H54 (cell line): ENCODE measurements at places on chromosomes 13 and 19.

DNA sequence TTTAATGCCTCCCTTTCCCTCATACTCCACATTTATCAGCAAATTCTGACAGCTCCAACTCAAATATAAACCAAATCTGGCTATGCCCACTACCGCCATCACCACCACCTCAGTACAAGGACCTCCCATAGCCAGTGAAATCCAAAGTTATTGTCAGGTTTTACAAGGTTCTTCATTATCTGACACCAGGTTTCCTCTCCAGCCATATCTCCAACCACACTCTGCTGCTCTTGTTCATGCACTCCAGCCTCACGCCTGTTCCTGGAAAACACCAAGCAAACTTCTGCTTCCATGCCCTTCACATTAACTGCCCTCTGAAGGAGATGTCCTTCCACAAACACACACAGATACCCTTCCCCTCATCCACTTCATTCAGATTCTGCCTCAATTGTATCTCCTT, 102.2 kb upstream of the MIR17HG start:
- DNase-seq = no peak

GRCh38 chr13:75405976-75406703, 75.8 kb downstream of the TBC1D4 start:
- DNase-seq = no peak

- DNase-seq = no peak
Measured at GRCh38 chr13:100306434-100306999, 217.6 kb downstream of the PCCA start.

- DNase-seq = no peak
Measured at GRCh38 chr13:108409730-108410129, 140.2 kb downstream of the TNFSF13B start.

- peak; percentile 16 for DNase-seq
Measured at GRCh38 chr13:73754727-73755292, 379.4 kb downstream of the KLF12 start.

DNA sequence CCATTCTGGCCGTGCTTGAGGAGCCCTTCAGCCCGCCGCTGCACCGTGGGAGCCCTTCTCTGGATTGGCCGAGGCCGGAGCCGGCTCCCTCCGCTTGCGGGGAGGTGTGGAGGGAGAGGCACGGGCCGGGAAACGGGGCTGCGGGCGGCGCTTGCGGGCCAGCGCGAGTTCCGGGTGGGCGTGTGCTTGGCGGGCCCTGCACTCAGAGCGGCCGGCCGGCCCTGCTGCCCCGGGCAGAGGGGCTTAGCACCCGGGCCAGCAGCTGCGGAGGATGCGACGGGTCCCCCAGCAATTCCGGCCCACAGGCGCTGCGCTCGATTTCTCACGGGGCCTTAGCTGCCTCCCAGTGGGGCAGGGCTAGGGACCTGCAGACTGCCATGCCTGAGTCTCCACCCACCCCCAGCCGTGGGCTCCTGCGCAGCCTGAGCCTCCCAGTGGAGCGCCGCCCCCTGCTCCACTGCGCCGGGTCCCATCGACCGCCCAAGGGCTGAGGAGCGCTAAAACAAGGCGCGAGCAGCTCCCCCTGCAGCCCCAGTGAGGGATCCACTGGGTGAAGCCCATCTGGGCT, 76.5 kb downstream of the PCDH20 start:
- DNase-seq = no peak

GRCh38 chr13:26254583-26255111, 718 bp downstream of the CDK8 start:
- peak; percentile 14 for DNase-seq

DNA sequence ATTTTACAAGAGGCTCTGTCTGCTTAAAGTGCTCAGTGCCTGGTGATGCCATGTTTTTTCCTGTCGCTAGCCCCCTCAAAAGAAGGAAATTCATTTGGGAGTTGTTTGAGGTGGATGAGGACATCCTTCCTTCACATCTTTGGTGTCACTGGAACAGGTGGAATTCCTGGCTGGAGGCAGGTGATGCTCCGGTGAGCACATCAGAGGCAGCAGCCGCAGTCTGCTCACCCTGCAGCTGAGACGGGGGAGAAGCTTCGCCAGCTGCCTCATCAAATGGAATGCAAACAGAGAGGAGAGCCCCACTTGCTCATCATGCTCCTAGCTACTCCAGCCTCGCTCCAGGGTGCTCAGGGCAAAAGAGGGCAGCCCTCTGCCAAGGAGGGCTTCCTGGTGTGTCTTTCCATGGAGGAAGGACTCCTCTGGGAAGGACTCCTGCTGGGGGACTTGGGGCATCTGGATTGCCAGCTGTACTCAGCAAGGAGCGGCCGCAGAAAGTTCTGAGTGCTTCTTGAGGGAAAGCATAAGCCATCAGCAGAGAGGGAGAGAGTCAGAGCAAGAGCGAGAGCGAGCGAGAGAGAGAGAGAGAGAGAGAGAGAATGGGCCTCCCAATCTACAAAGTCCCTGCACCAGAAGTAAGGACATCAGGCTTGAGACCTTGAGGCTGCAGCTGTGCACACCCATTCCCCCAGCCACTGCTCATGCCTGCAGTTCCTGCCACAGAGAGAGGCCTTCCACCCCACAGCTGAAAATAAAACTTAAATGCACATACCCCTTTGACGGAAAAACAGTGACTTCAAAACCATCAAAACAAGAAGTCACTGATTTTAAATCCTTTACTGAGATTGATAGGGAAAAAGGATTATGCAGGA, 74.3 kb upstream of the UBL3 start:
- peak; percentile 37 for DNase-seq

DNA sequence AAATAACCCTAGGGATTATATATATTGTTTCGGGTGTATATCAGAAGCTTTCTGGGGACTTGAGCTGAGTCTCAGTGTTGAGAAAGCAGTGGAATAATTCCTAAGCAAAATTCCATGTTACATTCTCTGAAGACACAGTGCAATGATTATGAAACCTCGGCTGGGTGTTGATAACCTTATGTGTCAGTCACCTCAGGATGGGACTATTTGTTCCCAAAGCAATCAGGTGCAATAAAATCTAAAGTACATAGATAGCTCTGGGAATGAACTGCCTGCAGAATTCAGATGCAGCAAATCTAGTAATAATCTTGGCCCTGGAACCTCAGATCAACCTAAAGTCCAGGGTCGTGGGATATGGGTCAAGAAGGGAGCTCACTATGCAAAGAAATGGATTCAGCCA, 53.0 kb downstream of the EDNRB start:
- no peak for DNase-seq

DNA sequence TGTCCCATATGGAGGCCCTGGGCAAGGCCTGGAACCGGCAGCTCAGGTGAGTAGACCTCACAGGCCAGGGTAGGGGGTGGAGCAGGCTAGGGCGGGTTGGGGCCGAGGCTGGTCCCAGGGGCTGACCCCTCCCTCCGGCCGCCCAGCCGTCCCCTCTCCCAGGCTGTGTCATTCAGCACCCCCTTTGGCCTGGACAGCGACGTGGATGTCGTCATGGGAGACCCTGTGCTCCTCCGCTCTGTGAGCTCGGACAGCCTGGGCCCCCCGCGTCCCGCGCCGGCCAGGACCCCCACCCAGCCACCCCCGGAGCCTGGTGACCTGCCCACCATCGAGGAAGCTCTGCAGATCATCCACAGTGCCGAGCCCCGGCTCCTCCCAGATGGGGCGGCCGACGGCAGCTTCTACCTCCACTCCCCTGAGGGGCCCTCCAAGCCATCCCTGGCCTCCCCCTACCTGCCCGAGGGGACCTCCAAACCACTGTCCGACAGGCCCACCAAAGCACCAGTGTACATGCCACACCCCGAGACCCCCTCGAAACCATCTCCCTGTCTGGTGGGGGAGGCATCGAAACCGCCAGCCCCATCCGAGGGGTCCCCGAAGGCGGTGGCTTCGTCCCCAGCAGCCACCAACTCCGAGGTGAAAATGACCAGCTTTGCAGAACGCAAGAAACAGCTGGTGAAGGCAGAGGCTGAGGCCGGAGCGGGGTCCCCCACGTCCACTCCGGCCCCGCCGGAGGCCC, 16.0 kb downstream of the CAMSAP3 start:
- DNase-seq = no peak

DNA sequence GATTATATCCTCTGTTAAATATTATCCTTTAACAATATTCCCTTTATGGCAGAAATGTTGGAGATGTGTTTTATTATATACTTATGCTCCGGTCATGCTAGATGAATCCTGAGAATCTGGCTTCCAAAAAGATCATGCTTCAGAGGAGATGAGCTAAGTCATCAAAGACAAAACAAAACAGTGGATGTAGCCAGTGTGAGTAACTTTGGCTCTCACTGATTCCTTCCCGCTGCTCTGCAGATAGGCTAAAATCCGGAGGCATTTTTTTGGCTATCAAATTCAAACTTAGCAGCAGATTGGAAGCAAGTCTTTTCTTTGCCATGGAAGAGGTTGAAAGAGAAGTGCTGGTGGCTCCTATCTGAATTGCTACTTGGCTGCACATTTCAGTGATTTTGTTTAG, 295.9 kb downstream of the GPC6 start:
- no peak for DNase-seq

DNA sequence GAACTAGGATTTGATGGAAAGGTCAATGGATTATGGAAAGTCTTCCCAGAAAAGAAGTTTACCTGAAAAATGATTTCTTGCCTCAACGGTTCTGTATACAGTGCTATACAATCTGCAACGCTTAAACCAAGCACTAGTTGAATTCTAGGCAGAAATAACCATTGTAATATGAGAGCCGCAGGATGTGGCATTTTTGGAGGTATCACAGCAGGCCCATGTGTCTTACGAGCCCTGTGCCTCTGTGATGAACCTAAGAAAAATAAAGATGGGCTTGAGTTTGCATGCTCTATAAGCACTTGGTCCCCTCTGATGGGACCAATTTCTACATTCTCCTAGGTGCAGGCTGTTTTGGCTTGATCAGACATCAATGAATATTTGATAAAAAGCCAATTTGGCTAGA, 78.7 kb upstream of the RFC3 start:
- no peak for DNase-seq

GRCh38 chr13:87122551-87122950, 548.6 kb upstream of the SLITRK5 start:
- no peak for DNase-seq

GRCh38 chr13:97567510-97568243, 133.7 kb downstream of the RAP2A start:
- peak; percentile 23 for DNase-seq

GRCh38 chr13:48508011-48508410, 24.9 kb downstream of the RCBTB2 start:
- no peak for DNase-seq

DNA sequence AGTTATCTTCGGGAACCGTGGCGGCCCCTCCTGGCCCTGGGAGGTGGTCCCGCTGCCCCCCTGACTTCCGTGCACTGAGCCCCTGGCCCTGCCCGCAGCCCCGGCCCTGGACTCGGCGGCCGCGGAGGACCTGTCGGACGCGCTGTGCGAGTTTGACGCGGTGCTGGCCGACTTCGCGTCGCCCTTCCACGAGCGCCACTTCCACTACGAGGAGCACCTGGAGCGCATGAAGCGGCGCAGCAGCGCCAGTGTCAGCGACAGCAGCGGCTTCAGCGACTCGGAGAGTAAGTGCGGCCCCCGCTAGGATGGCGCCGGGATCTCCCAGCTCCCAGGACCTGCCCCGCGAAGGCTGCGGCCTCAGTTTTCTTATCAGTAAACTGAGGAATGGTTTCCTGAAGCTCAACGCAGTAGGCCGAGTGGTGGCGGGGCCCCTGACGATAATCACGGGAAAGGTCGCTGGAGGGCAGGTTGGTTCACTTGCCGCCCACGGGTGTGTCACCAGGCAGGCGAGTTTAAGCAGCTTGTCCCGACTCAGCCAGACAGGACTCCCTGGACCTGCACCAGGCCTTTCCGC, 924 bp downstream of the RGCC start:
- DNase-seq = no peak

DNA sequence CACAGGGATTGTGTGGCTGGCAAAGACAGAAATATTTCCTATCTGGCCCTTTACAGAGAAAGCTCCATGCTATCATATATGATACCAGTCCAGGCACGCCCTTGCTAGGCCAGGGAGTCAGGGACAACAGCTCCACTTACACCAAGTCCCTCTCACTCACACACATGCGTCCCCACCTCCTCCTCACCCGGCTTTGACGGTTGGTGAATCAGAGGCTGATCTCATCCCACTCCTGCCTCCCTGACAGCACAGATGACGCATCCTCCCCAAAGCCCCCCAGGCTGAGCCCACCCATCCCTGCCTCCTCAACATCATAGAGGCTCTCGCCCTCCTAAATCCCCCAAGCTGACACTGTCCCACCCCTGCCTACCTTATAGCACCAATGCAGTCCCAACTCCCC, 62.7 kb downstream of the F2RL3 start:
- peak; percentile 65 for DNase-seq

- no peak for DNase-seq
Measured at GRCh38 chr13:50518131-50518530, 325.4 kb downstream of the DLEU7 start.

GRCh38 chr13:93765062-93765461, 538.5 kb downstream of the GPC6 start:
- no peak for DNase-seq

DNA sequence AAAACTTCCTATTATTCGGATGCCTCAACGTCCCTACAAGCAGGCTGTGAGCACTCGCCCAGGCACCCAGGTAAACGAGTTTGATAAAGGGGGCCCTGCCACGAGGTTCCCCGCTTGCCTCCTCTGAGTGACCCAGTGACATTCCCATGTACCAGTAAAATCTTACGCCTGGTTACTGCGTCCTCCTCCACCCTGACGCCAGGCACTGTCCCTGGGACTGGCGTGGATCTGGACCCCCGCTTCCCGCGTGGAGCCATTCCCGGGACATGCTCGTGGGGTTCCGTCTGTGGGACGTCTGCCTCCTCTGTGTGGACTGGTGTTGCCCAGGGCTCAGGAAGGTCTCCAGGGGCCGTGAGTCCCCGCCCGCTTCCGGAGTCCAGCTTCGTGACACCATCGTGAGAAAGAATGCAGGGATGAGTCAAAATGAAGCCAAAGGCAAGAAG, 407 bp upstream of the ZNF550 start:
- DNase-seq = peak; percentile 76

- DNase-seq = no peak
Measured at GRCh38 chr13:91302111-91302510, 45.4 kb upstream of the MIR17HG start.

DNA sequence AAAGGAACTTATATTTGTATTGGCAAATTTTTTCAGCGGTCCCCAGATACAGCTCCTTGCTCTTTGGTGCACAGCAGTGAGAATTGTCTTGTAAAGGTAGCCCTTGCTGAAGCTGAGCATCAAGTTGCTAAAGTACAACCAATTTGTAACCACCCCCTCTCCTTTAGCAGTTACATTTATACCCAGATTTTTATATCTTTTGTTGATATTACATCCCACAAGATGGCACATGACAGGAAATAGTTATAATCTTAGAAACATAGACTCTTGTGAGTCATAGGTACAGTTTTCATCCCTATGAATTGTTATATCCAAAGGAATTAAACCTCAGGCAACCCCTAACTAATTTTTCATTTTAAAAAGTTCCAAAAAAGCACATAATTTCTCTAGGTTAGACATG, 523.0 kb upstream of the SLITRK1 start:
- DNase-seq = no peak

- DNase-seq = peak; percentile 35
Measured at GRCh38 chr19:37654629-37655300, 500 bp downstream of the ZFP30 start.

- DNase-seq = no peak
Measured at GRCh38 chr19:48258350-48258749, 2.6 kb upstream of the CARD8 start.

GRCh38 chr13:54927538-54927937, 1898.9 kb downstream of the OLFM4 start:
- DNase-seq = no peak

GRCh38 chr13:59677966-59678814, 485.5 kb downstream of the DIAPH3 start:
- DNase-seq = no peak
